ENCODE measurements at places on chromosomes 12 and 14.

GRCh38 chr12:5485454-5485853, 53.5 kb downstream of the NTF3 start:
- no peak for DNase-seq

- no peak for DNase-seq
These were observed 250.2 kb upstream of the OR4E1 start for GRCh38 chr14:21923820-21924219.

GRCh38 chr14:73239393-73240241, 2.3 kb downstream of the PAPLN start:
- peak; percentile 10 for DNase-seq

GRCh38 chr12:72828662-72829324, 556.6 kb downstream of the TRHDE start:
- no peak for DNase-seq

DNA sequence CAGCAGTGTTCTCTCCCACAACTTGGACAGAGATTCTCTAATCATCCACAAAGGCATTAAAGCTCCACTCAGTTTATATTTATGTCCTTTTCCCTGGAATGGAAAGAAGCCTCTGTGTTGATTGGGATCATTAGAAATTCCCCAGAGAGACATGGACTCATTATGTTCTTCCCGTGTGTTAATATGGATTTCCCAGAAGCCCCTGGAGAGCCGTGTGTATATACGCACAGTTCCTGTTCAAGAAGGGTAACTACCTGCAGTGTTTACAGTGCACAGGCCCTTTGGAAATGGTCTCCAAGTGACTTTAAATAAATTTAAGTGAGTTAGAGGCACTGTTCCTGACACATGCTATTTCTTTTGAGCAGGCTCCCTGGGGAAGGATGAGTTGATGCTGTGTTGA, 428.0 kb upstream of the TMTC1 start:
- DNase-seq, result no peak

DNA sequence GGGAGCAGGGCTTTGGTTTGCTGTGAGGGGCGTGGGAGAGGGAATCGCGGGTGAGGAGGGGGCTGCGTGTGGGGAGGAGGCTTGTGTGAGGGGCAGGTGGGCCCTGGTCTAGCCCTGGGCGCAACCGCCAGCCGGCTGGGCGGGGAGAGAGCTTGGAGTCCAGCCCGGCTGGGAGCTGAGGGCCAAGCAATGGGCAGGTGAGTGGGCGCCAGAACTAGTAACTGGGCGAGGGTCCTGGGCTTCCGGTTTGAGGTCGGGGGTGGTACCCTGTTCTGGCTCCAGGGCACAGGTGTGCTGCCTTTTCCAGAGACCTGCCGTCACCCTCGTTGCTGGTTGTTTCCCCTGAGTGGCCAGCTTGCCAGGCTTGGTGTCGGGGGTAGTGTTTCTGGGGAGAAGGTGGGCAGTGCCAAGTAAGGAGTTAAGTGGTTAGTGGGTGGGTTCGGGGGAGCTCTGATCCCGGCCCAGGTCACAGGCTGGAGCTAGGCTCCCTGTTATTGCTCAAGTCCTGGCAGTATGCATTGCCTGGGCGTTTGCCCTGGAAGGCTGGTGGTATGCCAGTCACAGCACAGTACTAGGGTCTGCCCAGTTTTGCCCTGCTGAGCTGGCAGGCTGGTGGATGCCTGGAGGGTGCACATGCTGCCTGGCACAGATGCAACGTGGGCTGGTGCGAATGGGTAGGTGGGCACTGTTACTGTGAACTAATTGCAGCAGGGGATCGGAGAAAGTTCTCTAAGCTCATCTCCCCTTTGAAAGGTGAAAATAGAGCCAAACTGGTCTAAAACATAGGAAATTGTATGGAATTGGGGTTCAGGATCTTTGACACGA, 683 bp downstream of the CIPC start:
- no peak for DNase-seq

DNA sequence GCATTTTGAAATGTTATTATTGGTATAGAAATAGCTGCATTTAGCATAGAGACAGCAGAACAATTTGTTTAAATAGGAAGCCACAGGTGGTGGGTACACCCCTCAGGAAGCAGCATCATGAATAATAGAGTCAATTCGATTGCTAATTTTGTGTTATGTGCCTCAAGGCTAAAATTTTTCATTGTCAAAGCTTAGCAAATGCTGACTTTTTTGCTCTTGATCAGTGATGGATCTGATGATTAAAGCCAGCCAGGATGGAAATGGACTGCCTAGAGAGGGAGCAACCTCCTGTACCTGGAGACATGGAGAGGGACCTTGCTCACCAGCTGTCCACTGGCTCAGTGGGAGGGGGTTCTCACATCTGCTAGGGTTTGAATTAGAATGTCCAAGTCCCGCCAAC, 4.5 kb upstream of the KRT8 start:
- DNase-seq, result no peak

GRCh38 chr12:20805921-20806320, 4.6 kb upstream of the SLCO1B3 start:
- DNase-seq, result no peak

DNA sequence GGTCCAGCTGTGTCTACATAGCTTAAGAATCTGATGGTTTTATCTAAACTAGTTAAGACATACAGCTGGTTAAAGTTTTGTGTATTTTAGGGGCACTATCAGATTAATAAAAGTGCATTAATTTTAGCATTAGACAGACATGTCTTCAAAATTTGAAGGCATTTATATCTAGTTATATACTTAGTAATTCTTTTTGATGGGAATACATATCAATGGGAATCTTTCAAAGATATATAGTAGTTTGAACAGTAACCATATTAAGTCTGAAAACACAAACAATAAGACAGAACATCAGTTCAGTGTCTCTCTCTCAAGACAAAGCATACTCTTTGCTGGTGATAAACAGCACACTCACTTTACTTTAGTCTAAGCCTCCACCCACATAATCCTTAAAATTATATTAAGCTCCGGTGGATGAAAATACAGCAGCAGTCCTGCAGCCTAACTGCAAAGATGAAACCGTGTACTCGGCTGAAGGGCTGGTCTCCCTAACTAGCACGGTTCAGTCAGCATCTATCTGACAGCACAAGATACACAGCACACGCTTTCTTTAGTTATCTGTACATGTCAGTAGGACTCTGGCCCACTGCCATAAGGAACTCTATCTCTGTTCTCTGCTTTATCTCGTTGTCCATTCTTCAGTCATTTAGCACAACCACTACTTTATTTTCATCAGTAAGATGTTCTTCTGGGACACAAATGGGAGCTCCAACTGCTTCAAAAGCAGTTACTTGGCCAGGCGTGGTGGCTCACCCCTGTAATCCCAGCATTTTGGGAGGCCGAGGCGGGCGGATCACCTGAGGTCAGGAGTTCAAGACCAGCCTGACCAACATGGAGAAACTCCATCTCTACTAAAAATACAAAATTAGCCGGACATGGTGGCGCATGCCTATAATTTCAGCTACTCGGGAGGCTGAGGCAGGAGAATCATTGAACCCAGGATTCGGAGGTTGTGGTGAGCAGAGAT, 80.5 kb downstream of the MED13L start:
- no peak for DNase-seq
